ENCODE measurements at places on chromosomes 16 and 17. TPM values are rescaled to one million over a fixed set of nuclear protein-coding genes. Genes with fewer than 3 reads are reported as not detected.

The SRCAP gene
- total RNA-seq = 59.5 TPM

The KRT33B gene
- not detected for total RNA-seq

The ACAP1 gene
- total RNA-seq = 565 TPM

The CNP gene
- 19.2 TPM for total RNA-seq

The TMEM204 gene
- total RNA-seq = 22.1 TPM

The PER1 gene
- total RNA-seq = 1,723 TPM

The FKBP10 gene
- total RNA-seq = not detected

The CX3CL1 gene
- total RNA-seq = not detected

The TIGD7 gene
- total RNA-seq = 1.7 TPM

The MFSD6L gene
- 0.22 TPM for total RNA-seq

The HSPB9 gene
- not detected for total RNA-seq

DNA sequence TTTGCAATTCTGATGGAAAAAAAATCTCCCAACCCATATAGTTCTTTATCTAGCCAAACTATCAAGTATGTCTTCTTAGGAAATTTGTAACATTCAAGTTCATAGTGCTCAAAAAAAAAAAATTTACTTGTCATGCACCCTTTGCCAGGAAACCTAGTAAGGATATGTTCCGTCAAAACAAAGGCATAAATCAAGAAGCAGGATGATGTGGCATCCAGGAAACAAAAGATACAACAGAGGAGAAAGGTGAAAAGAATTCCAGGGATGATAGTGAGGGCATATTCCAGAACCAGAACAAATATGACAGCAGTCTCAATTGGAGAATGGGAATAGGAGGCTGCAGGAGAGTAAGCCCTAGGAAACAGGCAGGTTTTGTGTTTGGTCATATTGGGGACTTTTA is 104.6 kb downstream of the SPAG9 start:
- no peaks in the 10 kb centered on the region for H3K4me1 ChIP-seq
- no peaks in the 10 kb centered on the region for H3K27me3 ChIP-seq
- no peak overlapping the region for H3K27ac ChIP-seq
- no peak for DNase-seq
- peaks cover 58% of the 10 kb centered on the region for H3K36me3 ChIP-seq

- H3K4me1 ChIP-seq = peaks cover 22% of the 10 kb centered on the region
- H3K27me3 ChIP-seq = no peaks in the 10 kb centered on the region
- no peak overlapping the region for H3K27ac ChIP-seq
- no peak for DNase-seq
- H3K36me3 ChIP-seq = no peaks in the 10 kb centered on the region
- peak overlapping the region; percentile 32 for H3K4me3 ChIP-seq
These were observed 853 bp upstream of the DOK4 start for GRCh38 chr16:57486858-57487834.

DNA sequence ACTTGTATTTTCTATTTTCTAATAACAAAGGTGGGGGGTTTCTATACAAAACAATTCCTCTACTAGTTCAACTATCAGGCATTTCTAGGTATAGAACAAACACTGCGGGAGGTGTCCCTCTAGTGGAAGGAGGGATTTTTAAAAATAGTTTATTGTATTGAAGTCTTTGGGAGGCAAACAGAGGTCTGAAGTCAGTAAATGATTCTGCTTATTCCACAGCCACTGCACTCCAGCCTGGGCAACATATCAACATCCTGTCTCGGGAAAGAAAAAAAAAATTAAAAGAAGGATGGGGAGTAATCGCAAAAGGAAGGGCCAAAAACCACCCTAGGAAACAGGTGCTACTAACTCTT is 648 bp upstream of the ERCC4 start:
- H3K4me1 ChIP-seq = peaks cover 21% of the 10 kb centered on the region
- peak overlapping the region; percentile 94 for H3K4me3 ChIP-seq
- no peak for DNase-seq

- H3K27me3 ChIP-seq = no peaks in the 10 kb centered on the region
- no peaks in the 10 kb centered on the region for H3K36me3 ChIP-seq
- DNase-seq = no peak
- H3K4me3 ChIP-seq = no peak overlapping the region
- no peaks in the 10 kb centered on the region for H3K4me1 ChIP-seq
These were observed 52.0 kb upstream of the TEX2 start for GRCh38 chr17:64315032-64315490.

GRCh38 chr16:8998108-8998507 is 34.4 kb upstream of the USP7 start:
- H3K4me3 ChIP-seq = no peak overlapping the region
- no peaks in the 10 kb centered on the region for H3K27me3 ChIP-seq
- no peak overlapping the region for H3K27ac ChIP-seq
- DNase-seq = no peak
- no peaks in the 10 kb centered on the region for H3K4me1 ChIP-seq

DNA sequence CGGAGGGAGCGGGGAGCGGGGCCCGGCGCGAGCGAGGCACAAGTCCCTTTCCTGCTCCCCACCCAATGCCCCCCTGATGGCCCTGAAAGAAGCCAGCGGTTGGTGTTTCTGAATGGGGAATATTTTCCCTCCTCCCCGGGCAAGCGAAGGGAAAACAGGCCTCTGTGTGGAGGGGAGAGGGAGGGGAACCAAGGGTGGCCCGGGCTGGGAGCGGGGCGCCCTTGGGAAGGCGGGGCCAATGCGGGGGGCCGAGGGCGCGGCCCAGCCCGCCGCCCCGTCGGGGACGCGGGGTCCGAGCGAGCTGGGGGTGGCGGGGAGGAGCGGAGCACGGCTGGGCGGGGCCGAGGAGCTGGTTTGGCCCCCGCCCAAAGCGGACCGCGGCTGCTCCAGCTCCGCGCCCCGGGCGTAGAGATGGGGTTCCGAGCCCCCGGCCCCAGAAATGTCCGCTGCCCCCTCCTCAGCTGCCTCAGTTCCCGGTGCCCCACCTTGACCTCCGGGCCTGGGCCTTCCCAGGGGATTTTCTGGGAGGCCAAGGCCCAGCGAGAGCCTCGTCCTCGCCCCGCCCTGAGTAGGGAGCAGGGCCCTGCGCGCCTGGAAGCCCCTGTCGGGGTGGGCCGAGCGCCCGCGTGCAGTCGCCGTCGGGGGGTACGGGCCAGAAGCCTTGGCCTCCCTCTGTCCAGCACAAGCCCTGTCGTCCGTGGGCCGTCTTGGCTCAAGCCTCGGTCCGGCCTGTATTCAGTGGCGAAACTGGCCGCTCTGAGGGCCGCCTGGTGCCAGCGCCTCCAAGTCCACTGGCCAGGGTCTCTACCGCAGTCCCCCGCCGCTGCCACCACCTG is 3.9 kb upstream of the HEXIM1 start:
- H3K4me3 ChIP-seq = peak overlapping the region; percentile 50
- peaks cover under 1% of the 10 kb centered on the region for H3K36me3 ChIP-seq
- H3K27me3 ChIP-seq = no peaks in the 10 kb centered on the region
- DNase-seq = peak; percentile 54

DNA sequence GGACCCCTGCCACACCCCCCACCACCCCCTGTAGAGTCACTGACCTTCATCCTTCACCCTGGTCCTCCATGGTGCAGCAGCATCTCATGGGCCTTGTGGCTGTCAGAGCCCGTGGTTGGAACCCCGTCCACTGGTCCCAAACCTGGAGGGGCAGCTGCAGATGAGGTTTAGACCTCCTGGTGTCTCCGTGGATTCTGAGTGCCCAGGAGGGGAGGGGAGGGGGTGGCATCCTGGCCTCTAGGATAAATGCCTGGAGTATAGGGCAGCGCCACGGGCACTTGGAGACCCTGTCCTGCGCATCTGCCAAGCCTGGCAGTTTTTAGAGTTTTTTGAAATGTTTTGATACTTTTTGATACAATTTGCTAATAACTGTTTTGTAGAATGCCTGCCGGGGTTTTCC is 17.5 kb downstream of the KLHL36 start:
- H3K36me3 ChIP-seq = peaks cover 63% of the 10 kb centered on the region
- no peak overlapping the region for H3K4me3 ChIP-seq
- no peak overlapping the region for H3K27ac ChIP-seq
- no peak for DNase-seq

- no peaks in the 10 kb centered on the region for H3K4me1 ChIP-seq
- H3K27ac ChIP-seq = no peak overlapping the region
- H3K27me3 ChIP-seq = no peaks in the 10 kb centered on the region
- DNase-seq = no peak
- H3K4me3 ChIP-seq = no peak overlapping the region
These were observed 780.5 kb upstream of the GOT2 start for GRCh38 chr16:59514651-59515050.

DNA sequence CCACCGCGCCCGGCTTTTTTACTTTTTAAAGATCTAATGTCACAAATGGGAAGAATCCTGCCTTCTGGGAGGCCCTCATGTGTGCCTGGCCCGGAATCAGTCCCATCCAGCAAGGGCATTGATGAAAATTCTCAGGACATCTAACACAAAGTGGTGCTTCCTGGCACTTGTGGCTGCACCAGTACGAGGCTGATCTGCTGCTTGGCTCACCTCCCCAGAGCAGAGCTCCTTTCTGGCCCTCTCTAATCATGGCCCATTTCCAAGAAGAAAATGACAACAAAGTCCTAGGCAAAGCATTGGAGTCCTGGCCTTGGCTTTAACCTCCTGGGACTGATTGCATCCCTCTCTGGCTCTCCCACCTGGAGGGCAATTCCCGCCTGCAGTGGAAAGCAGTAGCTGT is 50.7 kb upstream of the SIAH1 start:
- H3K4me1 ChIP-seq = peaks cover 7% of the 10 kb centered on the region
- no peak for DNase-seq
- H3K27ac ChIP-seq = no peak overlapping the region
- H3K27me3 ChIP-seq = no peaks in the 10 kb centered on the region
- H3K4me3 ChIP-seq = no peak overlapping the region

GRCh38 chr17:60535382-60536279 is 9.6 kb upstream of the APPBP2 start:
- H3K27ac ChIP-seq = no peak overlapping the region
- no peaks in the 10 kb centered on the region for H3K36me3 ChIP-seq
- no peak for DNase-seq
- H3K4me1 ChIP-seq = no peaks in the 10 kb centered on the region

DNA sequence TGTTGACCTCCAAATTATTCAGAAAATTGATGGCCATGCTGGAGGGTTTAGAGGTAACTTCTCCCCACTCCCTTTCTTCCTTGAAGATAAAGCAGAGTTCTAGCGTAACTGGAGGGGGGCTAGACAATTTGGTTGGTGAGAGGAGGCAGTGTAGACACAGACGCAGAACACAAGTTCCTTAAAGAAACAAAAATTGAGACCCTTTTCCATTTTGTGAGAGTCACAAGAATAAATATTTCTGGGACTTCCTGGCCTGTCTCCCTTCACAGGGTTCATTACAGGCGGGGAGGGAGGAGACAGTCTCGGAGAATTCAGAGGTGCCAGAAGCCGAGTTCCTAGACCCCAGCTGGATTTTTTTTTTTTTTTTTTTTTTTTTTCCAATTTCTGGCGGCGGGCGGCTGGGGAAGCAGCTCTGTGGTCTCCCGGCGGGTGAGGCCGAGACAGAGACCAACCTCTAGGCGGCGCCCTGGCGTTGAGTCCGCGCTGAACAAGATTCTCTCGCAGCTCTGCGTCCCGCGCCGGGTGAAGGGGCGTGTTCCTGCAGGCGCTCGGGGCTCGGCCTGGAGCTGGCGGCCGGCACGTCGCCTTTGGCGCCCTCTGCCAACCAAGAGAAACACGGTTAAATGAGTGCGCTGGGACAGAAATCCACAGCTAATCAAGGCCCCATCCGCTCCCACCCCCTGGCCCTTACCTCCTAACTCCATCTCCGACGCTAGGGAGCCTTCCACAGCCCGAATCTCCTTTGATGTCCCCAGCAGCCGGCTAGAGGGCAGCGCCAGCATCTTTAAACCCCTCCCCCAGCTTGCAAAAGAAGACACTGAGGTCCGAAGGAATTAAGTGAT is 10.2 kb upstream of the HOXB9 start:
- H3K27me3 ChIP-seq = peaks cover 85% of the 10 kb centered on the region
- H3K36me3 ChIP-seq = no peaks in the 10 kb centered on the region
- DNase-seq = peak; percentile 65

- H3K27ac ChIP-seq = no peak overlapping the region
- DNase-seq = no peak
- H3K27me3 ChIP-seq = no peaks in the 10 kb centered on the region
- H3K36me3 ChIP-seq = no peaks in the 10 kb centered on the region
These were observed 38.2 kb downstream of the SNTB2 start for GRCh38 chr16:69225121-69225520.

GRCh38 chr16:70770626-70771552 is 30.1 kb downstream of the VAC14 start:
- peak; percentile 32 for DNase-seq
- H3K27ac ChIP-seq = no peak overlapping the region
- no peaks in the 10 kb centered on the region for H3K27me3 ChIP-seq
- peaks cover 53% of the 10 kb centered on the region for H3K36me3 ChIP-seq
- no peaks in the 10 kb centered on the region for H3K4me1 ChIP-seq
- no peak overlapping the region for H3K4me3 ChIP-seq

DNA sequence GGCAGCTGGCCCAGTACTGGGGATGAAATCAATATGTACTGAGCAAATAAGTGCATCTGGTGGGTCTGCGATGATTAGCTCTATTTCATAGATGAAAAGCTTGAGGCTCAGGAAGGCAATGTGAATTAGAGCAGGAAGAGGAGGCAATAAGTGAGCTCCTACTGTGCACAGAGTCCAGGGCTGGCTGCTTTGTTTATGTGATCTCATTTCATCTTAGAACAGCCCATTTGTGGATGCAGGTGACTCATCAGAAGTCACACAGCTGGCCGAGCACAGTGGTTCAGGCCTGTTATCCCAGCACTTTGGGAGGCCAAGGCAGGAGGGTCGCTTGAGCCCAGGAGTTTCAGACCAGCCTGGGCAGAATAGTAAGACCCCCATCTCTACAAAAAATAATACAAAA is 7.1 kb downstream of the TMEM114 start:
- H3K4me3 ChIP-seq = no peak overlapping the region
- peaks cover 3% of the 10 kb centered on the region for H3K4me1 ChIP-seq
- H3K27ac ChIP-seq = no peak overlapping the region
- H3K27me3 ChIP-seq = peaks cover 21% of the 10 kb centered on the region

DNA sequence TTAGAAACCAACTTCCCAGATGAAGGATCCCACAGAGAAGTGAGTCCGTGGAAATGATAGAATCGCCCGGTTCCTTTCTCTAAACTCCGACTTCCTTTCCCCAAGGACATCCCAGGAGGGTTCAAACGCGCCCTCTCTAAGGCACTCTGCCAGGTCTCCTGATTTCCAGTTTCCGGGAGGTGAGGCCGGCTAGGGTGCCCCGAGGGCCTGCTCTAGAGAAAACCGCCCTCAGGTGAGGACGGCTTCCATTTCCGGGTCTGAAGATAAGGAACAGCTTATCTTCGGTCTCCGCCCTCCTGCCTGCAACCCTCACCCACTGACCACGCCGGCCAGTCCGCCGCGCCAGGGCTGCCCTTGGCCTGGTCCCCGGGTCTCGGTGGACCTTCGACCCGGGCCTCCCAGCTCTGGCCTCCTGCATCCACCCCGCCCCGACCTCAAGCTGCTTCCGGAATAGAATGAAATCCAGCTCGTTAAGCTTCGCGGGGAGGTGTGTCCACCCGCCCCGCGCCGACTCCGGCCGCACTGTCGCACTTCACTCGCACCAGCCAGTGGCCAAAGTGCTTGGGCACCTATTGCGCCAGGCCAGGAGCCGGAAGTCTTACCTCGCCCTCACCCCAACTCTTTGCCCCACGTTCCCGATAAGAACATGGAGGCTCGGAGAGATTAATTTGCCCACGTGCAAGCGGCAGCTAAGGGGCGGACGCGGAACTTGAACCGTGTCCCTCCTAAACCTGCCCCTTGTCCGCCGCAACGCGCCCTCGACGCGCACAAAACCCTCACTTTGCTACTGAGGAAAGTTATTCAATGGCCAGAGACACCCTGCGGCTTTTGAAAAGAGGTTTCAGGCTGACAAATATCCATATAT is 836 bp upstream of the MMP15 start:
- H3K4me3 ChIP-seq = peak overlapping the region; percentile 61
- peaks cover 3% of the 10 kb centered on the region for H3K36me3 ChIP-seq
- no peak overlapping the region for H3K27ac ChIP-seq
- peaks cover 7% of the 10 kb centered on the region for H3K27me3 ChIP-seq

Measured in CD4-positive, alpha-beta T cell (primary cell).